ENCODE measurements at places on chromosomes 13 and 19. TPM values are rescaled to one million over a fixed set of nuclear protein-coding genes. Genes with fewer than 3 reads are reported as not detected.

OR7A5 gene
- polyA plus RNA-seq, result not detected

POU2F2 gene
- polyA plus RNA-seq, result 125 TPM

CILP2 gene
- 0.07 TPM for polyA plus RNA-seq

CYP2A7 gene
- not detected for polyA plus RNA-seq

TMEM59L gene
- polyA plus RNA-seq, result not detected

PSG6 gene
- polyA plus RNA-seq, result not detected

NR2F6 gene
- polyA plus RNA-seq, result 2.9 TPM

GSX1 gene
- polyA plus RNA-seq, result not detected

PSG7 gene
- polyA plus RNA-seq, result not detected

ZNF709 gene
- 1.7 TPM for polyA plus RNA-seq

LATS2 gene
- polyA plus RNA-seq, result 1.9 TPM

PDCD2L gene
- 16.7 TPM for polyA plus RNA-seq

FCER2 gene
- polyA plus RNA-seq, result 497 TPM

Data from B cell (primary cell).